Gastroesophageal sphincter (tissue), 4 donors: ENCODE measurements at places on chromosomes 1 and 21. TPM values are rescaled to one million over a fixed set of nuclear protein-coding genes. Genes with fewer than 3 reads are reported as not detected.
A peak's percentile ranks its signal among the peaks of the same experiment; 100 is the strongest.

DNA sequence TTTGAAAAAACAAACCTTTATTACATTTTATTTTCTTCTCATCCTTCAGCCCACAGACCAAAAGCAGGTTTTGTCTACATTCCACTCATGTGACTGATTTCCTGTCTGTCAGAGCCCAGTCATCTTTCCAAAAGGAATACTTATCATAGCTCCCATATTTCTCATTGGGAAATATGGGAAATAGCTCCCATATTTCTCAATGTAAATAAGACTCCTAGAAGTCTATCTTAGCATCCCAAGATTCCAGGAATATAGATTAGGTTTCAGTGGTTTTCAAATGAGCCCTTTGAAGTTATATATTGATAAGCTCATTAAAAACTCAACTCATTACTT lies 19.1 kb upstream of the NRDC start:
- no peak for ATAC-seq

DNA sequence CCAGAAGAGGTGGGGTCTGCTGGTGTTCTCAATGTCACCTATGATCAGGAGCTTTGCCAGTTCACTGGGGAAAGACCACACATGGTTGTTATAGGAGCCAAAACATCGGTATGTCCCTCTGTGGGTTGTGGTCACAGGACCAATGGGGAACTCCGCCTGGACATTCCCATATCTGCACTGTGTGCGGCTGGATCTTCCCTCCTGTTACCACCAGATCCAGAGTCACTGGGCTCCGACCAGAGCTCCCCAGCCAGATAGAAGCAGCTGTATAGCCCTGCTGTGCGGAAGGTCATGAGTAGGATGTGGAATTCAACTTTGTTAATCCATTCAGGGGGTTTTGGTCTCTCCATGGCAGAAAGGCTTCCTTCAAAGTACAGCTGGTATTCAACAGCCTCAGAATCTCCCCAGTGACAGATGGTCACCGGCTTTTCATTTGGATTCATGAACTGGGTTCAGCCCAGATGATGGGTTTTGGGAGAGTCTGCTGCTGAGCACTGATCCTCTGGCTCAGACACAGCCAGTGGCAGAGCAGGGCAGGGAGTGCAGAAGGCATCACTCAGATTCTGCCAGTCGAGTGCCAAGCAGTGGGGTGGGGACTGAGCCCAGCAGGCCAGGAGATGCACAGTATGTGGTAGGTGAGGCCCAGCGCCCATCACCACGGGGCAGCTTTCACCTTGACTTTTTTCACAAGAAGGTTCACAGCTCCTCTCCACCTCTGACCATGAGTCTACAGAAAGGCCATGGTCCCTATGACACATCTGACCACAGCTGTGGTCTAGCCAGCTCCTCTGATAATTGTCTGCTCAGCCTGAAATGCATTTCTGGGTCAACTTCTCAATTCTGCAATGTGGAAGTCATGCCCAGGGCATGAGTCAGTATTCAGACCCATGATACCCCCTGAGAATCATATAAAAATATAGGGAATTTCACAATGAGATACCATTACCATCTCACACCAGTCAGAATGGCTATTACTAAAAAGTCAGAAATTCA lies 2.9 kb upstream of the SHCBP1L start:
- ATAC-seq: no peak

NOS1AP gene
- 4.0 TPM for total RNA-seq

- ATAC-seq: no peak
Measured at GRCh38 chr1:162928141-162928540, 67.2 kb upstream of the CCDC190 start.

DNA sequence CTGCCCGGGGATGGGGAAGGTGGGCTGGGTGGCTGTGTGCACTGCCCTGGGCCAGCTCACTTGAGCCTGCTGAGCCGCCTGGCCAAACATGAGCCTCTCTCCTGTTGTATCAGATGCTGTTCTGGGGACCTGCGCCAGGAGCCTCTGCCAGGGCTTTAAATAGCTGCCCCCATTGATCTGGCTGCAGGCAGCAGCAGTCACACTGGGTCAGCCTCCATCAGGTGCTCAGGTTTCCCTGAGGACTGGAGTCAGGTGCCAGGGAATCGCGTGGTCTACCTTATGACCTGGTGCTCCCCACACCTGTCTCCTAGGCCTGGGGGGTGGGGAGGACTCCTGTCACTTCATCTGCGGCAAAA lies 700 bp upstream of the CCDC28B start:
- no peak for ATAC-seq

GRCh38 chr21:45636951-45637646 lies 6.4 kb upstream of the PCBP3 start:
- ATAC-seq: no peak

DNA sequence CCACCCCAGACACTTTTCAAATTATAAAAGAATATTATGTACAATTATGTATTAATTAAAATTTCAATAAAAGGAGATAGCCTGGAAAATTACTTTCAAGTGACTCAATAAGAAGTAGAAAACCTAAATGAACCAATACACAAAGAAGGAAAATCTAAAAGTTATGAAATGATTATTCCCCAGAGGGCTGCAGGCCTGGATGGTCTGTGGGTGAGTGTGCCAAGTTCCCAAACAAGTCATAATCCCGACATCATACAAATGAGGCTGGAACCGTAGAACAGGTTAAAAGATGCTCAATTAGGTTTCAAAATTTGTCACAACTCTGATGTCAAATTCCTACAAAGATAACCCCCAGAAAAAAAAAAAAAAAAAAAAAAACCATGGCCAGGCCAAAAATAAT lies 12.7 kb downstream of the SPATC1L start:
- peak; percentile 73 for ATAC-seq

TEX38 gene
- total RNA-seq: 1.7 TPM

- ATAC-seq: no peak
Measured at GRCh38 chr1:11198851-11199594, 9.9 kb downstream of the ANGPTL7 start.

DNA sequence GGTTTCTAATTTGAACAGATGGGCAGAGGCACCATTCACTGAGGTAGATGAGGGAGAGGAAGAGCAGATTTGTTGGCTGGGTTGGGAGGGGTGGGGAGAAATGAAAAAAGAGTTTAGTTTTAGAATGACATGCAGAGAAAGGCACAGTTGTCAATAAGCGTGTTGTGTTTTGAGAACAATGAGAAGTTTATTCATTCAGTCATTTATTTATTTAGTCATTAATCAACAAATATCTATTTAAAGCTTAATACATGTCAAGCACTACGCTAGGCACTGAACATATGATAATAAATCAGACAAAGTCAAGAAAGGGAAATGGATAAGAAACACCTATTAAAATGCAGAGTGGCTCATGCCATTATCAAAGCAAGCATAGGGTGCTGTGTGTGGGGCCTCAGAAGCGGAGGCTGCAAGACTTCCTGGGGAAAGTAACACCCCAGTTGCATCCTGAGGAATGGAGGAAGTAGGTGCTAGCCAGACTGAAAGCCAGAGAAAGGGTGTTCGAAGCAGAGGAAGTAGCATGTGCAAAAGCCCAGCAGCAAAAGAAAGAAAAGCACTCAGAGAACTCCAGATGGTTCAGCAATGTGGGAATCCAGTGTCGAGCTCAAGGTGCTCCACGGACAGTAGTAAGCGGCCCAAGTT lies 114.1 kb downstream of the RNF220 start:
- ATAC-seq: no peak

DNM3 gene
- total RNA-seq: 4.5 TPM

- no peak for ATAC-seq
Measured at GRCh38 chr21:28991861-28992525, 684 bp downstream of the LTN1 start.

DNA sequence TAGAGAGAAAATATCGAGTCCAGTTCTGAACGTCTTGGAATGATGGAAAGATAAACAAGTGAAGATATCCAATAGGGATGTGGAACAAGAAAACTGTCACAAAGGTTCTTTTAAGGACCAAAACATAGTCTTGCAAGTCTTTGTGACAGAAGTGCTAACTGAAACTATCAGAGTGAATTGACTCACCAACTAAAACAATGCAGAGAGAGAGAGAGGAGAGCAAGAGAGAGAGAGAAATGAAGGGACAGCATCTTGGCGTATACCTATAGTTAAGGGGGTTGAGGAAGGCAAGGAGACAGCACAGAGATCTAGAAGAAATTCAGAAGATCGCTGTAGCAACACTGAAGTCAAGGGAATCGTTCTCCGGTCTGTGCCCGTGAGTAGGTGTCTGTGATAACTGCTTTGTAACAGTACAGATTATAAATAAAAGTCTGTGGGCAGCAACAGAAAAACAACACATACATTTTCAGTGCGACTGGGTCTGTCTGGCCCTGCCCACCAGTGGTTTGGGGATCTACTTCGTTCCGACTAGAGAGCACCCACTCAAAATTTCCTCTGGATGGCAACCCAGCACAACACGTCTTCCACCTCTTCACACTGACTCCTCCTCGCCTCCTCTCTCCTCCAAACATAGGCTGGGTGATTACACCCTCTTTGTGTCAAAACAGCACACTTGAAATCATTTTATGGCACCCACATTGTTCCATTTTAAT lies 4.8 kb upstream of the COA6 start:
- ATAC-seq: no peak

GRCh38 chr21:41357546-41357945 lies 4.3 kb upstream of the MX2 start:
- no peak for ATAC-seq

PLD5 gene
- 1.1 TPM for total RNA-seq
